NCI-H226 (cell line): ENCODE measurements at places on chromosomes 5 and 9.

DNA sequence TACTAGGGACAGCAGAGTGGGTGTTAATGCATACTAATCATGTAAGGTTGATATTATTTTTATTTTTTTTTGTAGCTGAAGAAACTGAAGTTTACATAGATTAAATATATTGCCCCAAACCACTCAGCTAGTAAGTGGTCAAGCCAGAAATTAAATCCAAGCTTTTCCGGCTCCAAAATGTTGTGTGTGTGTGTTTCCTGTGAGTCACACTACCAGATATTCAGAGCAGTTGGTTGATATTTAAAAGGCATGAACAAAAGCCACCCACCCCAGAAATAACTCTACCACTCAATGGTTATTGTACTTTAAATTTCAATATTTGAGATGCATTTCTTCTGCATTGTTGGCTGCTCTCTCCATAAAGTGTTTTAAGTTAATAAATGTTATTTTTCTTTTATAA lies 29.5 kb downstream of the KCNN2 start:
- peak; percentile 53 for DNase-seq

- no peak for DNase-seq
Observed at GRCh38 chr5:132057498-132058255, 2.8 kb upstream of the IL3 start.

- DNase-seq = peak; percentile 47
Observed at GRCh38 chr5:176660860-176661641, 13.8 kb downstream of the TSPAN17 start.

DNA sequence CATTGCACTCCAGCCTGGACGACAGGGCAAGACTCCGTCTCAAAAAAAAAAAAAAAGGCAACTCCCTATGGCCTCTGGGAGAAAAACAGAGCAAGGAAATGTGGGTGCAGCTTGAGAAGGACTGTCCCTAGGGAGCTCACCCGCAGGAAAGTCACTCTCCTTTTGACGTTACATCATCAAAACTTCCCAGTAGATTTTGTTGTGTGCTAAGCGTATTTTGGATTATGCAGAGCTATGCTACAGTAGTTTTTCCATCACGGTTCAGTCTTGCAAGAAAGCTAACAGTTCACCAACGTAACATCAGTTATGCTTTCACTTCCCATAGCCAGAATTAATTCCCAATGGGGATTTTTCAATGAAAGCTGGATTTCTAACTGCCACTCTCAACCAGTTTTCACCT lies 138.8 kb downstream of the HSD17B3 start:
- no peak for DNase-seq
